Activated T-helper 17 cell treated with anti-CD3 and anti-CD28 coated beads, Interleukin-2, amount 50 U/mL, for 72 hours (primary cell): ENCODE measurements at places on chromosomes 12 and 14. TPM values are rescaled to one million over a fixed set of nuclear protein-coding genes. Genes with fewer than 3 reads are reported as not detected.

DNA sequence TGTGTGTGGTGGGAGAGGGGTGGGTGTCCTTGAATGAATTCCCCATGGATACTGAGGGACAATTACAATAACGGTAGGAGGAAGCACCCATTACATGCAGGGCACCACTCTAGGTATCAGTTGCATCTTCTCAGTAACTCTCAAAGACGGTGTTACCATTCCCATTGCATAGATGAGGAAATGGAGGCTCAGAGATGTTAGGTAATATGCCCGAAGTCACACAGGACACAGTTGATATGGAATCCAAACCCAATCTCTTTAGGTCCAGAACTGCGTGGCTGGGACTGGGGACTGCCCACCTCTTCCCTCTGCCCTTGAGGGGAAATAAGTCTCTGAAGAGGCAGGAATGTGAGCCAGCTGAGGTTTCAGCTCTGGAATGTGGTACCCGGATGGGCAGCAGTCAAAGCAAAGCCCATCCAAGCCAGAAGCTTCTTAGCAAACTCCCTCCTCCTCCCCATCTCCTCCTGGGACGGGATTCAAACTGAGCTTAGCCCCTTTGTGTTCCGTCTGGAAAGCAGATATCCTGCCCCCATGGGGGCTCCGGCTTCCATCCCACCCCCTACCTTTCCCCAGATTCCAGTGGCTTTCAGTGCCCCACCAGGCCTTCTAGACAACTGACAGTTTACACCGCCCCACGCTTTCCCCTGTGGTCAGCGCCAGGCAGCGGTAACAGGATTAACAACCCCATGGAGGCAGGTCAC, 187.5 kb downstream of the RBM19 start:
- ATAC-seq, result no peak

DNA sequence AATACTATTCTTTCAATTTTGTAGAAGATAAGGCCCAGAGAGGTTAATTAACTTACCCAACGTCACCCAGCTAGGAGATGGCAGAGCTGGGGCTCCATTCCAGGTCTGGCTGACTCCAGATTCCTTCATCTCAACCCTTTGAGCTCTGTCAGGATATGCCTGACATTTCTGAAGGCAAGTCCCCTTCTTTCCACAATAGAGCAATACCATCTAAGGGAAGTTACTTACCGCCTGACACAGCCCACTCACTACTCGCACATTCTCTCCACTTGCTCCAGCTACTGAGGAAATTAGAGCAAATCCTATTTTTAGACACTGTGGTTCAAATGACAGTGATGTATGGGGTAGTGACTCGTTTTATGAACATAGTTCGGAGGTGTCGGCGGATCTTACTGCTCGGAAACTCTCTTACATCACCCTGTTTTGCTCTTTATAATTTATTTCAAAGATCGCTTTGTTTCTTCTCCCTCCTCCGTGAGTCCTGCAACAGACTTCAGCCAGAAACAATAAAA, 2.0 kb upstream of the WSCD2 start:
- peak; percentile 18 for ATAC-seq

KRT2 gene
- not detected for total RNA-seq

DNA sequence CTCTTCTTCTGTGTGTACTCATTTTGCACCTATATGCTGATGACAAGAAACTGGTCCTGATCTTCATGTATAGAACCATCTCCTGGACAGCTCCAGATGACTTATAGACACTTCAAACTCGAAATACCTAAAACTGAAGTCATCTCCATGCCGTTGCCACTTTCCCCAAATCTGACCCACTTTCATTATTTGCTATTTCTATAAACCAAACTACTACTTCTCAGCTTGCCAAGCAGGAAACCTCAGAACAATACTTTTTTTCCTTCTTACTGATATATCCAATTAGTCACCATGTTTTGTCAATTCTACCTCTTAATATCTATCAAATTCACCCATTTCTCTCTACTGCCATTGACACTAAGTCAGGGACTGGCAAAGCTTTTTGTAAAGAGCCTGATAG, 14.8 kb downstream of the SGPP1 start:
- peak; percentile 93 for ATAC-seq

DNA sequence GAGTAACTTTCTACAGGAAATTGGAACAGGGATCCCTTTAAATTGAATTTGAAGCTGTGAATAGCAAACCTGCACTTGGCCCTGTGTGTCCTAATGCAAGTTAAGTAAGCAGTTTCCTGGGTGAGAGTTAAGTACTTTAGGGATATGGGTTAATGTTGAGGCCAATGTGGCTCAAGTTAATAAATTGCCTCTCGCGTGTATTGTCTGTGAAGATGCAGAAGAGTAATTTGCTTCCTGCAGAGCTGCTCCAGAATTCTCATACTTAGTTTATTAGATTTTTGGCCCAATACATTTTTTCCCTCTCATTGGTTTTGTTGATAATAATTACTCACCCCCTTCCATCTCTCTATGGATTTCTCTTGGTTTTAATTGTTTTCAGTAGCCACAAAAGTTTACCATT, 86.5 kb downstream of the SLC25A47 start:
- no peak for ATAC-seq

- no peak for ATAC-seq
These were observed 58.3 kb upstream of the EEA1 start for GRCh38 chr12:92987362-92987761.

DNA sequence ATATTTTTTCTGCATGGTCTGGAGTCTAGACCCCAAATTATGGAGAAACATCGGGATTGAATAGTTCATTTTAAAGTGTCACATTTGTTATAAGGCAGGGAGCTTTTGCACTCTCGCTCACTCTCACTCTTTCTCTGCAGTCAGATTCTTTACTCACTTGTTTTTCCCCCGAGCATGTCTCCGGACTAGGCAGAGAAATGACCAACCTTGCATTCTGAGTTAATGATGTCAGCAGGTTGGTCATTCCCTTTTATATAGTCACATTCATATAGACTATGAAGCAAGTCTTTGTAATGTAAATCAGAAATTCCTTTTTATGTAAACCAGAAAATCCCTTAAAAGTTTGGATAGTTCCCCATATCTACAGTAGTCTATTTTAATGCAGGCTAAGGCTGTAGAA, 4.1 kb downstream of the C12orf75 start:
- no peak for ATAC-seq

C14orf180 gene
- total RNA-seq, result not detected

- ATAC-seq, result no peak
These were observed 474.3 kb downstream of the ATP23 start for GRCh38 chr12:58415716-58416115.

- peak; percentile 71 for ATAC-seq
These were observed 21.3 kb downstream of the GCH1 start for GRCh38 chr14:54881235-54881760.

- ATAC-seq, result no peak
These were observed 12.5 kb downstream of the PLD4 start for GRCh38 chr14:104937161-104937560.

DNA sequence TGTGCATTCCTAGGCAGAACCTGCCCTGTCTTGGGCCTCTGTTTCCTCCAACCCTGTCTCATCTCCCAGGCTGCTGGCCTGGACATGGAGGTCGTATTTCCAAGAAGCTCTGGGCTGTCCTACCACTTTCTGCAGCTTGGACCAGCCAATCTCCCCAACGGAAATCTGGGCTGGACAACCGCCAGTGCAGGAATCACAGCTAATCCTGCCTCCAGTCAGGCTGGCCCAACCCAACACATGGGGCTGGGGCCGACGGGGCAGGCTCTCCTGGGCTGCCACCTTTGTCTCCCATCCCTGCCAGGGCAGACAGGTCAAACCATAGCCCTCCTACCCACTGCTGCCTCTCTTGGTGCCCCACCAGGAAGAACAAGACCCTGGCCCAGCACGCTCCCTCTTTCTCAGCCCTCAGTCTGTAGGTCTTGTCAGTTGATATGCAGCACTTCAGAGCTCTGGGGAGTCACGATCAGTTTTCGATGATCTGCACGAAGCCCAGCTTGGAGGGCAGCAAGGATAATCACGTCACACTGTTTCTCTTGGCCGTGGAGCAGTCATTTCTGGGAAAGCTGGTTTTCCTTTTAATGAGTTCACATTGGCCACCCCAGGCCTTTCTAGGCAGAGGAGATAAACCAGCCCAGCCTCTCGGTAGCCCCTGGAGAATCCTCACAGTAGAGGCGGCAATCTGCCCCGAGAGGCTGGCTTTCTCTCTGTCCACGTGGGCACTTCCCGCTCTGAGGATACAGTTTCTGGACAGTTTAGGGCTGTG, 195.2 kb upstream of the PRMT8 start:
- no peak for ATAC-seq

DNA sequence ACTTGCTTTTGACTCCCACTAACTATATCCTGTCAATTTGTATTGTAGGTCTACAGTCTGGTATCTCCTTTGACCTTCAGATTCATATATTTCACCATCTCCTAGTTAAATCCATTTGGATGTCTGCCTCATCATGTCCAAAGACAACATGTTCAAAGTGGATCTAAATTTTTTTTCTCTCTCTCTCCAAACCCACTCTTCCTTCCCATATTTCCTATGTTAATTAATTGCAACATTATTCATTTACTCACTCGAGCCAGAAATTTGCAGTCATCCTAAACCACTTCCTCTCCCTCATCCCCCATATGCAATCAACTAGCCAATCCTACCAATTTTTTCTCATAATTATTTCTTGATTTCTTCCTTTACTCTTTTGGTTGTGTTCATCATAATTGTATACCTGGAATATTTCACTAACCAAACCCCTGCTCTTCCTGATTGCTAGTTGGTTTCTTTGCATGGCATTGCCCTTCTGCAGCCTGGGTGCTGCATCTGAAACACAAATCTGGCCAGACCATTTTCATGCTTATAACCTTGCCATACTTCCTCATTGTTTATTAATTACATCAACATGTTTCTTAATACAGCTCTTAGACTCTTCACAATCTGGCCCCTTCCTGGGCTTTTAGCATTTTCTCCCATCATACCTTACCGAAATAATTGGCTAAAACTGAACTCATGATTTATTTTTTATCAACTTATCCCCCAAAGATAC, 442.2 kb downstream of the ADAMTS20 start:
- no peak for ATAC-seq

MDGA2 gene
- not detected for total RNA-seq

- no peak for ATAC-seq
These were observed 29.0 kb downstream of the NCOR2 start for GRCh38 chr12:124538194-124539082.

GRCh38 chr12:114847441-114848035, 163.6 kb upstream of the TBX3 start:
- ATAC-seq, result no peak

EIF4B gene
- 964 TPM for total RNA-seq

WDHD1 gene
- 39.9 TPM for total RNA-seq

- no peak for ATAC-seq
These were observed 2.5 kb downstream of the SCN8A start for GRCh38 chr12:51593539-51593938.

TEX22 gene
- 0.95 TPM for total RNA-seq

- no peak for ATAC-seq
These were observed 296.6 kb upstream of the KITLG start for GRCh38 chr12:88876857-88877256.

C3AR1 gene
- 7.3 TPM for total RNA-seq

DNA sequence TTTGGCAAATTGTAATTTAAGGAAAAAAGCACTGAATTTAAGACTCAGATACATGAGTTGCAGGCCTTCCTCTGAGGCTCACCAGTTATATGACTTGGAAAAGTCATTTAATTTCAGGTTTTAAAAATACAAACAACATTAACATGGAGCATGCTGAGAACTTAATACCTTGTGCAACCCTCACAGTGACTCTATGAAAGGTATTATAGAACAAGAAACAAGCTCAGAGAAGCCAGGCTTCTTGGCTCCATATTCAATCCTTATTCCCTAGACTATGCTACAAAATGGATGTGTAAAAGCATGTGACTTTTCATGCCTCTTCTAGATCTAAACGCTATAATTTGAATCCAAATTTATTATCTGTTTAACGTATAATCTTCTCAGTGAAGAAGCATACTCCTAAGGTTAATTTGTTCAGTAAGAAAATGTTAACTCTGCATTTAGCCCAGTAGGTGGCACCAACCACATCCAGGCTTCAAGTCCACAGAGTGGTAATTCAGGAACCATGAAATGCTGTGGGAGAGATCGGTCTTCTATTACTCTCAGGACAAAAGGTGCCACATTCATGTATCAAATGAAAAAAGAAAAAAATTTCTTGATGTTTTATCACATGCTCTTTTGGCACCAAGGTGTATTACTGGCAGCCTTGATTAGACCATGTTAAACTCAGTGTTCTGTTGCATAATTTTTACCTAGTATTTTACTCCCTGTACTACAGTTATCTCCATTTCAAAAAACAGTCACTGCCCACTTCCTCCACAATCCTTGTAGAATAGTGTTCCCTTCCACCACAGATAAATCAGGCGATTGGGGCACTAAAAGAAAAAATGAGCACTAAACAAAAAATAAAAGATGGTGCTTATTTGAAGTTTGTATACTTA, 9.3 kb downstream of the CCDC196 start:
- ATAC-seq, result peak; percentile 78

GRCh38 chr12:57783861-57784260, 1.3 kb downstream of the TSFM start:
- no peak for ATAC-seq

DNA sequence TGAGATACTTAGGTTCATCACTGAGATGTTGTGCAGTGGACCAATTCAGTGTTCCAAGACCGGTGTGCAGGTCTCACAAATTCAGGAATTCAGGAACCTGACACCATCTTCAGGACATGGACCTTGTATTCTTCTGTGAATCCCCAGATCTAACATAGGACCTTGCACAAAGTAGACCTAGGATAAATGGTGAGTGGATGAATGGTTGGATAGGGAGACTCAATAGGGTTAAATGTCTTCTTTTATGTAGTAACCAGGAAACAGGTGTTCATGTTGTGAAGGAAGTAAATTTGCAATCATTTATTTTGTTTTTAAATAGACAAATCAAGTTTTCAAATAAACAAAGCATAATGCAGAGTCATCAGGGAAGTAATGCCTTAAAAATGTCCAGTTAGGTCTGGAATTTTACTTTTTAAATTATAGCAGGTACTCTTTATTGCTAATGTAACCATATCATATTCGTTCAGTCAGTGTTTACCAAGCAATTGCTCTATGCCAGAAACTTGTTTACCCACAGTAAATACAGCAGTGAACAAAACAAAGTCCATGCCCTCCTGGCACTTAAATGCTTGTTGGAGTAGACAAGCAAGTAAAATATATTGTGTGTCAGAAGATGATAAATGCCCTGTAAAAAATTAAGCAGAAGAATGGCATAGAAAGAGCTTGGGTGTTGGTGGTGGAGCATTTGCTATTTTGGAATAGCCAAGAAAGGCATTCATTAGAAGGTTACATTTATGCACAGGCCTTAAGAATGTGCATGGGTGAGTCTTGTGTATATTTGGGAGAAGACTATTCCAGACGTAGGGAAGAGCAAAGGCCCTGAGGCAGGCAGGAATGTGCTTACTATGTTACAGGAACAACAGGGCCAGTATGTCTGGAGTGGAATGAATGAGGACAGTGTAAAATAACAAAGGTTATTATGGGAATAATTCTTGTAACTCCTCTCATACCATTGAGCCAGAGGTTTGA, 26.3 kb downstream of the RXYLT1 start:
- ATAC-seq, result no peak
